Activated T-helper 9 cell treated with anti-CD3 and anti-CD28 coated beads, Interleukin-2, amount 50 U/mL, for 16 hours (primary cell): ENCODE measurements at places on chromosomes 12 and 14.

DNA sequence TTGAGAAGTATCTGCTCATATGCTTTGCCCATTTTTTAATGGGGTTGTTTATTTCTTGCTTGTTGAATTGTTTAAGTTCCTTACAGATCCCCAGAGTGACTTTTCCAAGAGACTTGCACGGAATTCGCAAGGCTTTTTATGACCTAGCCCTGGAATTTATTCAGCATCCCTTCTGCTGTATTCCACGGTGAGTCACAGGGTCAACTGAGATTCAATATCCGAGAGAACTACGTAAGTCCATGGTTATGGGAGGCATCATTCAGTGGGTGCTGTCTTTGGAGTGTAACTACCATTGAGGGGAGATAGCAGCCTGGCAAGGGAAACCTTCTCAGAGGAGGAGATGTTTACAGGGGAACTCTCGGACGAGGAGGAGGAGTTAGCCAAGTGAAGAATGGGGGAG is 20.9 kb upstream of the GPRC5A start:
- DNase-seq: no peak

DNA sequence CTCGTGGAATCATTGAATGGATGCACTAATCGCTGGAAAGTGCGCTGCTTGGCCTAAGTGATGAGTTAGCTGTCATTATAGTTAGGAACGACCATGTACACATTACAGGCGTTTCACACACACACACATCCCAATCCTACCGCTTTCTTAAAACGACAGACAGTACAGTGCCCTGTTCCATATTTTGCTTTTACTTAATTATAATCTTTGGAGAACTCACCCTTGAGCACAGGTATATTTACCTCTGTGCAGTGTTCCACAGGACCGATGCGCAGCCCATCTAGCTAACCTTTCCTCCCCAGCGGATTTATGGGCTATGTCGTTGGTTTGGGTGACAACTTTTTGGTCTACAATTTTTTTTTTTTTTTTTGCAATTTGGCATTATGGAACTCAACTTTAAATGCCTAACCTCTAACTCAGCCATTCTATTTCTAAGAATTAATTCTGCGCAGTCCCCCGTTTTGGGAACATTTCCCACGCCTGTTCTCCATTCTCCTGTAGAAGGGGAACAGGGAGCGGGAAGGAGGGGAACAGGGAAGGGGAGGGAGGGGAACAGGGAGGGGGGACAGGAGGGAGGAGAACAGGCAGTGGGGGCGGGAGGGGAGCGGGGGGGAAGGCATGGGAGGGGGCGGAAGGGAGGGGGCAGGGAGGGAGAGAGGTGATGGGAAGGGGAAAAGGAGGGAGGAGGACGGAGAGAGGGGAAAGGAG is 663 bp upstream of the ULK1 start:
- no peak for DNase-seq

GRCh38 chr12:92995258-92995903 is 66.3 kb upstream of the EEA1 start:
- DNase-seq: no peak

- no peak for DNase-seq
These were observed 6.0 kb upstream of the VAMP1 start for GRCh38 chr12:6476489-6476888.

DNA sequence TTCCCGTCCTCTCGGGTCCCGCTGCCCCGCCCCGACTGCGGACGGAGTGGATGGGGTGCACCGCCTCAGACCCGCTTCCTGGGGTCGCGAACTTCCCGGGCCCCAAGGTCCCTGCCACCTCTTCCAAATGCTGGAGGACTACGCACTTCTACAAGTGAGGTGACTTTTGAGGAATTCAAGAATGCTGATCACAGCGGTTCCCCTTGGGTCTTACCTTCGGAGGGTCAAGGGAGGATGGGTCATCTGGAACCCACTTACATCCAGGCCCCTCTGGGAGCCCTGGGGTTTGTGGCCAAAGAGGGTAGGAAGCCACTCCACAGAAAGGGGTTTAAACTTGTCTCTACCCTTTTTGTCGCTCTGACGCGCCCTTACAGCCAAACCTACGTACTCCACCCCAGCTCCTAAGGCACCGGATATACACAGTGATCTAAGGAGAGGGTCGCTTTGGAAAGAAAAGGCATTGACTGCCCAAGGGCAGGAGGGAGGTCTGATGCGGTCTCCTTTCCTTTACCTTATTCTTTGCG is 532 bp upstream of the PRKD1 start:
- DNase-seq: no peak

DNA sequence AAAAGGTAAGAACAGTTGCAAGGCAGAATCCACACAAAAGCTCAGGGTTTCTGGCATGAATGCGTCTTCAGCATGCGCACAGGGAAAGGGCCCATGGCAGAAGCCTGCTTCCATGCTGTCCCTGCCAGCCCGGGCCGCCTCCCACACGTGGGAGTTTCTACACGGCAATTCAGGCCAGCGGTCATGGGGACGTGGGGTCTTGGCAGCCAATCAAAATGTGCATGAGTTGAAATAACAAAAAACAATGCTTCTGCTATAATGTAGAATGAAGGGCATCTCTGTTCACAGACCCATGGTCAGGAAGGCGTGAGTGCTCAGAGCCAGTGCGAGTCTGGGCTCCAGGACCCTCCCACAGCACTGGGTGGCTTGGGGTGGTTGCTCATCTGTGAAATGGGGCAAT is 28.6 kb downstream of the AMN start:
- DNase-seq: no peak

DNA sequence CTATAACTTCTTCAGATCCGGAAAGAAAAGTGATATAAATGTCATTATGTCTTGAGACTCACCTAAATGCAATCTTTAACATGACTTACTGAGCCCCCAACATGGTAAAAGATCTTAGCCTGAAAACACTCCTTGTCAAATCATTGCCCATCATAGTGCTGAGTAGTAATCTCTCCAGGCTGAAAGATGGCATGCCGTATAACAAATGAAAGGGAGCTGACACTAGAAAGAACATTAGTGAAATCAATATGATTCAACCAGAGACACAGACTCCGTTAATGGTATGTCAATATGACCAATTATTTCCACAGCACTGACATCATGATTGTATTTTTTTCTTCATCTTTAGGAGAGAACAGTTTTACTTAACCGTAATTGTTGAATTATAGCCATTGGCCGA is 54.4 kb downstream of the BICD1 start:
- DNase-seq: no peak

- DNase-seq: no peak
These were observed 4.6 kb downstream of the DTX1 start for GRCh38 chr12:113061061-113061694.

DNA sequence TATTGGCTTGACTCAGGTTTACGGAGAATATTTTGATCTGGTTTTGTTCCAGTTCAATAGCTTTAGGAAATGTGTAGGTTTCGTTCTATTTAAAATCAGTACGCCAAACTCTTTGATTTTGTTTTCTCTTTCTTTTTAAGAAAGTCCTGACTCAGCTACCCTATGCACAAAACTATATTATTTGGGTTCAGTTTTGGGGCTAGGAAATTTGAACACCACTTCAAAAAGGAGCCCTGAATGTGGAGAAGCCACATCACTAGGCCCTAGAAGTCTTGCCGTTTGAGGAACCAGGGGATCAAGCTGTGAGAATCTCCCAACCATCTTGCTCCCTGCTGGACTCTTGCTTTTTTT is 168.2 kb upstream of the BCL2L14 start:
- no peak for DNase-seq

DNA sequence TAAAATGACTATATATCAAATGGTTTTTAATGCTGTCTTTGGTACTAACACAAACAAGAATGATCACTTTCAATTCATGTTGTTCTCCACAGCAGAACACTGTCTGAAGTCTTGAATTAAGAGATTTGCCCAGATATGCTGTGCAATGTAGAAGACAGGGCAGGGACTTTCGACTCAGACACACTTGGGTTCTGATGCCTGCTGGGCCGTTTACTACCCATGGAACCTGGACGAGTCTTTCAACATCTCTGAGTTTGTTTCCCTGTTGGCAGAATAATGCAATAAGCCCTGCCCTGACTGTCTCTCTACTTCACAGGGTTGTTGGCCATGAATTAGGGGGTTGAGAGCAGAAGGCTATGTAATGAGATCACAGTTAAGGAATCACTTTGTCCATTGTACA is 162.6 kb upstream of the TMPO start:
- DNase-seq: no peak

DNA sequence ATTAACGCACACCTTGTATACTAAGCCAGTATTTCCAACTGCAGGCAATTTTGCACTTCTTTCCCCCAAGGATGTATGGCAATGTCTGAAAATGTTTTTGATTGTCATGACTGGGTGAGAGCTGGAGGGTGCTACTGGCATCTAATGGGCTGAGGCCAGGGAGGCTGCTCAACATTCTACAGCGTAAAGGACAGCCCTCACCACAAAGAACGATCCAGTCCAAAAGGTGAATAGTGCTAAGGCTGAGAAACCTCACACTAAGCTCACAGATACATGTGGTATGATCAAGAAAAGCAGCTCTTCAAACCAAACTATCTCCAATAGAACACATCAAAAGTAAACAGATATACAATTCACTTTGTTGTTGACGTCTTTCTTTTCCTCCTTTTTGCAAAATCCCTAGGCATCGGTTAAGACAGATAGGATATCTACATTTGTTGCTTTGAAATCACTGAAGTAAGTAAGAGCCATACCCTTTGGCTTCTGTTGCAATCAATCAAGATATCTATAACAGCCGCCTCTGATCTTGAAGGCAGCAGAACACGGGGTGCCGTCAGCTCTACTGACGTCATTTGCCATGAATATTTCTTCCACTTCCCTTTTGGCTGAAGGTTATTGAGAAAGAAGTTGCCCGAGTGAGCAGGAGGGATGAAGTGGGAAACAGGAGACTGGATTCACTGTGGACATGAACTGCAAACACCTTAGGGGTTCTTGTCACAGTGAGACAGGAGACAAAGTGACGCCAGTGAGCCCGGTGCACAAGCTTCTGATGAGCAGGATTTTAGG is 218.3 kb downstream of the FOXN3 start:
- no peak for DNase-seq

DNA sequence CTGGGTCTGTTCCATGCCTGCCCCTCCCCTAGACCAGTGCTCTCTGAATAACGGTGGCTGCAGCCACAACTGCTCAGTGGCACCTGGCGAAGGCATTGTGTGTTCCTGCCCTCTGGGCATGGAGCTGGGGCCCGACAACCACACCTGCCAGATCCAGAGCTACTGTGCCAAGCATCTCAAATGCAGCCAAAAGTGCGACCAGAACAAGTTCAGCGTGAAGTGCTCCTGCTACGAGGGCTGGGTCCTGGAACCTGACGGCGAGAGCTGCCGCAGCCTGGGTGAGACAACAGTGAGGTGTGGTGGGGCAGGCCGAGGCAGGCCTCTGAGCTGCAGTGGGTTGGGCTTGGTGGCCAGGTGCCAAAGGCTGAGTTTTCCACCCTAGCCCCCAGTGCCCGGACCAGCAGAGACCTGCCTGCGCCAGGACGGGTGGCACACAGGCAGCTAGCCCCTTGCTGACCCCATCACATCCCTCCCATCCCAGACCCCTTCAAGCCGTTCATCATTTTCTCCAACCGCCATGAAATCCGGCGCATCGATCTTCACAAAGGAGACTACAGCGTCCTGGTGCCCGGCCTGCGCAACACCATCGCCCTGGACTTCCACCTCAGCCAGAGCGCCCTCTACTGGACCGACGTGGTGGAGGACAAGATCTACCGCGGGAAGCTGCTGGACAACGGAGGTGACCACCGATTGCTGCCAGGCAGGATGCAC is 28.2 kb upstream of the LRP1-AS start:
- DNase-seq: peak; percentile 11

- DNase-seq: no peak
These were observed 10.4 kb downstream of the ATG2B start for GRCh38 chr14:96352708-96353107.

DNA sequence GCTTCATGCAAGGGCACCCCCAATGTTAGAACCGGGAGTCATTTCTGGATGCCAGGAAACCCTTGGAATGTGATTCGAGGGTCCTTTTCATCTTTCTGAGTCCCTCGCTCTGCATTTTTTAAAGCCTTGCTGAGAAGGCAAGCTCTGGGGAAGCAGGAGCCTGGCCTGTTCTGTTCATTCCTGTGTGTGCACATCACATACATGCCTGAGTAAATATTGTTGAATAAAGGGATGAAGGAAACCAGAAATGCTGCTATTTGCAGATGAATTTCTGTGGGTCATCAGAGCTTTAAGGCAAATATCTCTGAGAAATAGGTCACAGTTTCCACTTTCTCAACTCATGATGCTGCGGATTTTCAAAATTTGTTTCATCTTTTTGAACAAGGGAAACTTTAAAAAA is 170.1 kb downstream of the PAH start:
- DNase-seq: no peak

DNA sequence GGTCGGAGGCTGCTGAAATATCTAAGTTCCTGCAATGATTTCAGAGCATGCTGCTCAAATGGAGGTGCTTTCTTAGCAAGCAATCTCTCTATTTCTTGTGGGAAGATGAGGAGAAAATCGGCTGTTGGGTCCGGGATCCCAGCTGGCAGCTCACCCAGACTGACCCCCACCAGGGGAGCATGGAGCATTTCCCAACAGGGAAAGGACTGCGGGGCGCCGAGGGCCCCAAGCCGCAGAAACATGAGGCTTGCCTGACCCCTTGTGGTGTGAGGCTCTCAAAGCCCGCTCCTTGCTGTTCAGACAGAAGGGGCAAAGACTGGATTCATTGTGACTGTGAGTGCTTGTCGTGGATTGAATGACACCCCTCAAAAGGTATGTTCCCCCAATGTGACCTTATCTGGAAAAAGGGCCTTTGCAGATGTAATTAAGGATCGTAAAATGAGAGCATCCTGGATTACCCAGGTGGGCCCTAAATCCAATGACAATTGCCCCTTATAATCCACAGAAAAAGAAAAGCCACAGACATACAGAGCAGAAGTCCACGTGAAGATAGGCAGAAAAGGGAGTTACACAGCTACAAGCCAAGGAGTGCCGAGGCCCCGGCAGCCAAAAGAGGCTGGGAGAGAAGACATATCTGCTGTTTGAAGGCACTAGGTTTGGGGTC is 116.3 kb upstream of the VASH1 start:
- no peak for DNase-seq

GRCh38 chr12:107364875-107365518 is 271.6 kb upstream of the CRY1 start:
- no peak for DNase-seq

GRCh38 chr12:63857771-63858670 is 13.5 kb downstream of the SRGAP1 start:
- no peak for DNase-seq
